CD4-positive, alpha-beta T cell treated with Interleukin-10 for 1 hour (primary cell): ENCODE measurements at places on chromosomes 13 and 19.

GRCh38 chr19:55382013-55382412 lies 2.1 kb downstream of the TMEM238 start:
- DNase-seq, result no peak

GRCh38 chr13:30314562-30314961 lies 7.2 kb upstream of the KATNAL1 start:
- DNase-seq, result no peak

DNA sequence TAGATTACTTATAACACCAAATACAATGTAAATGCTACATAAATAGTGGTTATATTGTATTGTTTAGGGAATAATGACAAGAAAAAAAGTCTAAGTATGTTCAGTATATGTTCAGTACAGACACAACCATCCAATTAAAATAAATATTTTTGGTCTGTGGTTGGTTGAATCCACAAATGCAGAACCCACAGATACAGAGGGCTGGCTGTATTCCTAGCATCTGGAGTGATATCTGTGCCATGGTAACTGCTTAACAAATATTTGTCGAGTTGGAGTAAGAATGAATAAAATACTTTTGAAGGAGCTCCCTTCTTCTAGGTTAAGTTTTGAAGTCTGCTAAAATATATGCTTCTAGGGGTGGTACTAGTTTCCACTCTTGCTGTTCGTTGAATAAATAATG lies 241.0 kb downstream of the KLF5 start:
- no peak for DNase-seq

GRCh38 chr19:51809787-51810186 lies 14.8 kb downstream of the FPR3 start:
- DNase-seq, result no peak

DNA sequence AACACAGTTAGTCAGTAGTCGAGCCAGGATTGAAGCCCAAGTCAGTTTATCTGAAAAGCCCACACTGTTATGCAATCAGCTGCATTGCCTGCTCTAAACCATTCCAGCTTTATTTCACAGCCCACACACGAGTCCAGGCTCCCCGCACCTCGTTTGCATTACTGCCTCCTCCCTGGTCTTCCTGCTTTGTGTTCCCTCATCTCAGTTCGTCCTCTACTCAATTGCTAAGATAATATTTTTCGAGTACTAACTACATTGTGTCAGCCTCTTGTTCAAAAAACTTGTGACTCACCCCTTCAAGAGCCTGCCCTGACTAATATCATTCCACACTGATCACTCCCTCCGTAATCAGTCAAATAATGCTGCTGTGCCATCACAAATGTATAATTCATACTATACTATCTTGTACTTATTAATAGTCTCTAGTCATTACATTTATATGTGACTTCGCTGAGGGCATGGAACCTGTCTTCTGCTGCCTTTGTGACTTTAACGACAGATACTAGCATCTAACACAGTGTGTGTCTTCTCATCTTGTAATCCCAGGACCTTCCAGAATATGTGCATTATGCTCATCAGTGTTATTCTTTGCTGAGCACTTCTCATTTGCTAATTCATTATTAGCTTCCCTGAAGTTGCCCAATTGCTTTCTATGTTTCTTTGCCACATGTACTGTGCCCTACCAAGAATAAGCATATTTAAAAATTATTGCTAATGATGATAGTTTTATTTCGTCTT lies 26.2 kb upstream of the WDFY2 start:
- DNase-seq, result no peak
